Sigmoid colon (tissue), 7 donors: ENCODE measurements at places on chromosomes 3 and 15. TPM values are rescaled to one million over a fixed set of nuclear protein-coding genes. Genes with fewer than 3 reads are reported as not detected.

GRCh38 chr3:53151870-53152660 is 8.9 kb upstream of the PRKCD start:
- no peak for DNase-seq

- no peak for DNase-seq
Observed at GRCh38 chr3:194326968-194327217, 24.2 kb downstream of the CPN2 start.

The CCDC54 gene
- total RNA-seq = not detected

DNA sequence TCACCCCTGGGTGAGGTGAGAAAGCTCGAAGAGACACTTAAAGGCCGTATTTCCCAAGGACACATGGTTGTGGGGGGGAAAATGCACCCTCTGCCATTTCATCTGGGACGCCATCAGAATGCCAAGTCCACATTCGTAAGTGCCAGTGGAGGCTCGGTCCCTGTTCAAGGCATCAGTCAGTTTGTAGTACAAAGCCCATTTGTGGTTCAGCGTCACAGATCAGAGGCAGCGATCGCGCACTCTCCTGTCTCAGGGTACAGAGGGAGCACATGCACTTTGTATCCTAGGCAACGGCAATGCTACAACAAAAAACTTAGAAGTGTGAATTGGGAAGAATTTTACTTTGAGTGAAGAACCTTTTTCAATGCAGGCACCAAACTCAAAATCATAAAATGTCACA is 27.2 kb downstream of the SEMA6D start:
- no peak for DNase-seq

DNA sequence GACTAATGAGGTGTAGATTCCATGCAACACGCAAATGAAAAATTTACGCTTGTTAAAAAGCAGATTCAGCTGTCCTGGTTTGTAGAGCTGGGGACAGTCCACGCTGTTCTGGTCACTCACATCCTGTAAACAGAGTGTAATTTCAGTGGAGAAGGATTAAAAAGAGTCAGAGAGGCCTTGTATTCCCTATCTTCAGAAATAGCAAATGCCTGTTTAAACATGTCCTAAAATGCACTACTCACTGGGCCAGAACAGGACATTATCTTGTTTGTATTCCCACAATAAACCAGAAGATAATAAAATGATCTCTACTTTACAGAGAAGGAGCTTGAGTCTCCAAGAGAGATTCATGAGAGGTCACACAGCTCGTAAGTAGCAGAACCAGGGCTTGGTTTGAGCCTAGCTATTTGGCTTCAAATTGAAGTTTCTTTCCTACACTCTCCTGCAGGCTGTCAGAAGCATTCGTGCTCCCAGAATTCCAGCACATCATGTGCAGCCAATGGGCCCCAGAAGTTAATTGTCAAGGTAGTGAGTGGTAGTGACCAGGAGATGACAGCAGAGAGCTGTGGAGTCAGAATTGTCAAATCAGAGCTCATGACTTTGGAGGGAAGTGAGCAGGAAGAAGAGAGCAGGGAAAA is 242.5 kb downstream of the ATP8B4 start:
- DNase-seq = no peak
